ENCODE measurements at places on chromosomes 11 and 22. TPM values are rescaled to one million over a fixed set of nuclear protein-coding genes. Genes with fewer than 3 reads are reported as not detected.

DNA sequence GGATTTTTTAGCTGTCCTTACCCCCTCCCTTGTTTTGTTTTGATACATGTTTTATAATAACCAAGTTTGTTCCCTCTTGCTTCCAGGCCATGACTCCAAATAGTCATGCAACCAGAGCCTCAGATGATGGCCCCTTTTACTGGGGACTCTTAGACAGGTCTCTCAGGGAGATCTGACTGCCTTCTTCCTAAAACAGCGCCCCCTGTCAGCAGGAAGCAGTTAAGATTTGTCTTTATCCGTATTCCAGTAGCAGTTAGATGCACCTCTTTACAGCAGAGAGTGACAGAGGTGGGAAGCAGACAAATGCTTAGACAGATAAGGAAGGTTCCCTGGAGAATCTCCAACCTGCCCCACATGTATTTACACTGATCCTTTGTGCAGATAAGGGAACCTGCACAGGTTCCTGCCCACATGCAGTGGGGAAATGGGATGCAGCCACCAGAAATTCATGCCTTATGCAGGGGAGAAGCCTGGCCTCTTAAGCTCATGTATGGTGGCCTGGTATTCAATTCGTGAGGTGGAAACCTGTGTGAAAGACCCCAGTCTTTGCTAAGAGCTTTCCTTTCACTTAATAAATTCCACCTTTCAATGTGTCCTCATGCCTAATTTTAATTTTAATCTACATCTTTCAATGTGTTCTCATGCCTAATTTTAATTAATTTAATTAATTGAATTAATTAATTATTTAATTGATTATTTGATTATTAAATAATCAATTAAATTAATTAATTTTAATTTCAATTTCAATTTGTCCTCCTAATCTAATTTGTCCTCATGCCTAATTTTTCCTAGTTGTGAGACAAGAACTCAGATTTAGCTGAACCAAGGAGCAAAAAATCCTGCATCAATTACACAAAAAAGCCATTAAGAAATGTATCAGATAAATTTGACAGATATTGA, 11.5 kb upstream of the GLYAT start:
- H3K27me3 ChIP-seq: no peaks in the 10 kb centered on the region
- no peak overlapping the region for H3K27ac ChIP-seq
- H3K4me3 ChIP-seq: no peak overlapping the region
- H3K4me1 ChIP-seq: no peaks in the 10 kb centered on the region

INS gene
- total RNA-seq: not detected

NXPE1 gene
- not detected for total RNA-seq

- H3K4me3 ChIP-seq: no peak overlapping the region
- no peak for DNase-seq
- peaks cover 54% of the 10 kb centered on the region for H3K4me1 ChIP-seq
- no peak overlapping the region for H3K27ac ChIP-seq
- H3K27me3 ChIP-seq: no peaks in the 10 kb centered on the region
Measured at GRCh38 chr11:76772100-76772782, 10.9 kb upstream of the TSKU start.

MS4A4E gene
- 0.20 TPM for total RNA-seq

- no peak overlapping the region for H3K27ac ChIP-seq
- no peaks in the 10 kb centered on the region for H3K4me1 ChIP-seq
- DNase-seq: no peak
- H3K4me3 ChIP-seq: no peak overlapping the region
Measured at GRCh38 chr11:15222777-15223176, 108.1 kb downstream of the INSC start.

CRYBB3 gene
- not detected for total RNA-seq

- no peak overlapping the region for H3K27ac ChIP-seq
- DNase-seq: peak; percentile 70
- peaks cover 21% of the 10 kb centered on the region for H3K27me3 ChIP-seq
- no peak overlapping the region for H3K4me3 ChIP-seq
- H3K36me3 ChIP-seq: no peaks in the 10 kb centered on the region
Measured at GRCh38 chr11:70769106-70769505, 370.8 kb downstream of the CTTN start.

All from chondrocyte (in vitro differentiated cells).